Activated T-helper 1 cell treated with anti-CD3 and anti-CD28 coated beads, Interleukin-2, amount 50 U/mL, for 16 hours (primary cell): ENCODE measurements at places on chromosomes 5 and 9.
A peak's percentile ranks its signal among the peaks of the same experiment; 100 is the strongest.

DNA sequence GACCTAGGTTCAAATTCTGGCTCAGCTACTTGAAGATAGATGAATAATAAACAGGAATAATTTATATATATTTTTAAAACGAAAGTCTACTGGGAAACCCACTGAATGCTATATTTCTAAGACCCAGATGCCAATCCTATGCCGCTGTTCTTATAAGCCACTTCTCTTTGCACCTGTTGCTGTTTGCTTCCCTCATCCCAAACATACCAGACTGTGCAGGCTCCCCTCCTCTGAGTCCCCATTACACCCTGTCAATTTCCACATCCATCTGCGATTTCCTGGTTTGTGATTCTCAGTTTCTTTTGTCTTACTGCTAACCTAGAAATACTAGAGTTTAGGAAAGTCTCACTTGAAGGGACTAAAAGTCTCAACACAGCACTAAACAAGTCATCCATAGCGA lies 92.8 kb upstream of the CAST start:
- DNase-seq, result no peak

DNA sequence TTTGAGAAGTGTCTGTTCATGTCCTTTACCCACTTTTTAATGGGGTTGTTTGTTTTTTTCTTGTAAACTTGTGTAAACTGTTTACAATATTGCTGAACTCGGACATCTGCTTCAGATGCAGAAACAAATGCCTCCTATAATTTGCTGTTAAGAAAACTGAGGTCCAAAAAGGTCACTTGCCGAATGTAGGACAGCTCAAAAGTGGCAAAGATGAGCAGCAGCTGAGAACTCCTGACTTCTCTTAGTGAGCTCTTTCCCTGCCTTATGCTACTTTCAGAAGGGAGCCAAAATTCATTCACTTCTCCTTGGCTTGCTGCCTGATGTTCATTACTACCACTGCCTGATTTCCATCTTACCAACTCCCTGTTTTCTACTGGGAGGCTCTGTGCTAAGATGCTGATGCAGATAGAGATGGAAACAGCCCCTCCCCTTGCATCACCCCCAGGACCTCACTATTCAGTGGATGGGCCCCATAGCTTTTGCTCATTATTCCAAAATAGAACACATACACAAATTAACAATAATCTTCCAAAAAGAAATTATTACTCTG lies 60.1 kb downstream of the SEMA6A start:
- no peak for DNase-seq

- no peak for DNase-seq
Observed at GRCh38 chr5:37900692-37901091, 60.9 kb upstream of the GDNF start.

DNA sequence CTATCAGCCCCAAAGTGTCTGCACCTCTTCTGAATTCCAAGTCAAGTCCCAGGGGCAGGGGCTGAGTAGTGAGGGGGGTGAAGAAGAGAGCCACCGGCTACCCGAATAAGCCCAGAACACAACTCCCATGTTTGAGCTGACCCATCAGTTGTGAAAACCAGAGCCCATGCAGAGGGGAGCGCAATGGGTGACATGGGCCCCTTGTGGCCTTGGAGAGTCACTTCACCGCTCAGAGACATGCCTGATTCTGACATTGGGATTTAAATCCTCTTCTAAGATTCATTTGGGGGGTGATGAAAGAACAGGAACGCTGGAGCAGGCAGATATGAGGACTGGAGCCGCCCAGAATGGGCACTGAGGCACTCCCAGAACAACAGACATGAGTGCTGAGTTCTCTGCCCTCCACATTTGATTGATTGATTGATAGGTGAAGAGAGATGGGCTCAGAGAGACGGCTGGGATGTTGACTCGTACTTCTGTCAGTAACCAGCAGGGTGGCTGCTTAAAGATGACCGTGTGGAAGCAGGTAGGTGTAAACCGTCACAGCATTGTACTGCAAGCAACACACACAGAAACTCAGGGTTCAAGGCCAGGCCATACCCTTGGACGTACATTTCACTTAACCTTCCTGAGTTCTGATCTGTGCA lies 74.3 kb downstream of the GPR21 start:
- no peak for DNase-seq

- no peak for DNase-seq
Observed at GRCh38 chr5:139117342-139117884, 80.8 kb downstream of the SIL1 start.

DNA sequence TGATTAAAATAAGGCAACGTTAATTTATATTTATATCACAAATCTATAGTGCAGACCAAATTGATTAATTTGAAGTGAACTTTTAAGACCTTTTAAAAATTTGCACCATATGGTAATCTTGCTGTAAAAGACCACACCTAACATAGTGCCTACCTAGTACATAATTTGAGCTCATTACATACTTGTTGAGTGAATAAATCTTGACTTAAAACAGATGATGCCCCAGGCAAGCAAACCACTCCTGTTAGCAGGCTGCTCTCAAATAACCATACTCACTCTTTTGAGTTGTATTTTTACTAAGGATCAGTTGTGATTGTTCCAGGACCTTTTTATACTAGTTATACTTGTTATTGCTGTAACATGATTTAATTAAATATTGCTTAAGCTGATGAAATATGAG lies 27.2 kb downstream of the CMYA5 start:
- no peak for DNase-seq

GRCh38 chr5:111075520-111075919 lies 4.0 kb downstream of the TSLP start:
- DNase-seq, result no peak

GRCh38 chr9:83208065-83208850 lies 145.3 kb upstream of the RASEF start:
- DNase-seq, result no peak

DNA sequence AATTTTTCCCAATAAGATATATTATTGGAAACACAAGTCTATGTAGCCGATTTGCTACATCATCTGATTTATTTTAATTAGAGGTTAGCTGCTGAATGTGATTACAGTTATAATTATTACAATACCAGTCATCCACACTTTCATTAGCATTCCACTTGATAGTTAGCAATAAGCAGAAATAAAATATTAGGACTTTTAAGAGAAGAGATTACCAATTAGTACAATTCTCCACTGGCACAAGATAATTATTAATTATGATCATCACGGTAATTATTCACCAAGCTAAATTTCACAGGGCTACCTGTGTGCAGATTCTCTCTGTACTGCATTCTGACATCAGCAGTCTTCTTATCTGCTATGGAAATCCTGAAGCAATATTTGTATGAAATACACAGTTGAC lies 474.7 kb downstream of the TLE4 start:
- no peak for DNase-seq

- no peak for DNase-seq
Observed at GRCh38 chr9:118529624-118530214, 825.5 kb downstream of the TLR4 start.

DNA sequence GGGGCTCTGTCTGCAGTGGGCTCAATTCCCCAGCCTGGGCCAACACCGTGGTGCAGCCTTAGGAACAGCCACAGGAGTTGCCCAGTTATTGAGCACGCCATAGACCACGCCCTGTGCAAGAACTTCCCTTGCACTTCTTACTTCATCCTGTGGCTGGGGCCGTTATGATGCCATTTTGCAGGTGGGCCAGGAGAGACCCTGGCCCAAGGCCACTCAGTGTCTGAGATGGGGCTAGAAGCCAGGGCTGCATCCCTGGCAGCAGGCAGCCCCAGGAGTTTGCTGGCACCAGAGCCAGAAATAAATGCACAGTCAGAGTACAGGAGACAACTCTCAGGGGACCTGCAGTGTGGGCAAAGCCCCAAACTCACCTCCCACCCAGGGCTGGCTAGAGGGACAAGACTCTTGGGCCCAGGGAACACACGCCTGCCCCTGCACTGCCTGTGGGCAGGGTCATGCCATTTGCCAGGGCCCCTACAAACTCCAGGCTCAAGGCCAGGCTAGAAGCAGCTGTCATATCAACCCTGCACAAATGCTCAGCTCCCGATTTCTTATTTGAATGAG lies 6.7 kb downstream of the CORO2A start:
- no peak for DNase-seq

DNA sequence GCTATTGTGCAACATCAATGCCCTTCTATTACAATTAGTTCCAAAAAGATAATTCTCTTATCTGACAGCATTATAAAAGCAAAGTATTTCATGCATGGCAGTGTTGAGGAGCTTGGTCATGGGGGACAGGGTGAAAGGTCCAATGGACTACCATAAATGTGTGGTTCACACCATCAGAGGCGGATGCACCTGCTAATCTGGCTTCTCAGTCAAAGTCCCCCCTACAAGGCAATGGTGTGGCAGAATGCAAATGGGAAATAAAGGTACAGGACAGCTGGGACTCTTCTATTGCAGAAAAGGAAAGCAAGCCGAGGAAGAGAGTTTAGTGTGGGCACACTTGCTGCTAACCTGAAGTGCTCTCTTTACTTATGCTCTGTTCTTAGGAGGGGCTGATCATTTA lies 369.1 kb downstream of the NDUFS4 start:
- no peak for DNase-seq

- no peak for DNase-seq
Observed at GRCh38 chr5:141084487-141084989, 9.9 kb upstream of the PCDHB2 start.

- no peak for DNase-seq
Observed at GRCh38 chr9:108744641-108745040, 111.1 kb downstream of the ACTL7B start.

DNA sequence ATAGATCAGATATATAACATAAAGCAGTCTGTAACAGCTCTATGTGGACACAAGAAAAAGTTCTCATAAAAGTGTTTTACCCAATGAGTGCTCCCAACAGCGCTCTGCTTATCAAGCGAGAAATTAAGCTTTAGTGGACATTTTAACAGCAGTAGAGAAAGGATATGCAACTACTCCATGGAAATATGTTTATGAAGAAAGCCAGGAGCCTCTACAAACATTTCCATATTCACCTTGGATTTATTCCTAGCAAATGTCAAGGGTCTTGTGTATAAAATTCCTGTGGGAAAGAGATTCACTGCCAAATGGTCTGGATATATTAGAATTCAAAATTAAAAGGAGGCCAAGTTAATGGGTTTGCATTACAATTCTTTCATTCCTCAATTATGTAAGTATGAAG lies 66.5 kb downstream of the DTWD2 start:
- DNase-seq, result no peak

GRCh38 chr5:88847420-88847819 lies 35.6 kb downstream of the MEF2C start:
- DNase-seq, result no peak

GRCh38 chr5:143499480-143500114 lies 96.1 kb upstream of the NR3C1 start:
- DNase-seq, result no peak

DNA sequence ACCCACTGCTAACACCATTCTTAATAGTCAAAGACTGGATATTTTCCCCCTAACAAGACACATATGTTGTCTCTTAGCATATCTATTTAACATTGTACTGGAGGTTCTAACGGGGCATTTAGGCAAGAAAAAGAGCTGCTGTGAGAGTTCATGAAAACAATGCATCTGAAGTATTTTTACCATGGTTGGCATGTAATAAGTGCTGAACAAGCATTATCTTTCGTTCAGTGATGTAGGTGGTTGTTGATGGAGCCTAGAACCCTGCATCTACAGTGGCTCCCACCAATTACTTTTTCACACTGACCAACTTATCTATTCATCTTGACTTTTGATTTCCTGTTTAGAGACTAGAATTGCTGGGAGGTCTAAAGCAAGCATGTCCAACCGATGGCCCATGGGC lies 12.8 kb downstream of the B4GALT1 start:
- DNase-seq, result no peak

- no peak for DNase-seq
Observed at GRCh38 chr9:107635101-107635802, 145.7 kb upstream of the KLF4 start.

DNA sequence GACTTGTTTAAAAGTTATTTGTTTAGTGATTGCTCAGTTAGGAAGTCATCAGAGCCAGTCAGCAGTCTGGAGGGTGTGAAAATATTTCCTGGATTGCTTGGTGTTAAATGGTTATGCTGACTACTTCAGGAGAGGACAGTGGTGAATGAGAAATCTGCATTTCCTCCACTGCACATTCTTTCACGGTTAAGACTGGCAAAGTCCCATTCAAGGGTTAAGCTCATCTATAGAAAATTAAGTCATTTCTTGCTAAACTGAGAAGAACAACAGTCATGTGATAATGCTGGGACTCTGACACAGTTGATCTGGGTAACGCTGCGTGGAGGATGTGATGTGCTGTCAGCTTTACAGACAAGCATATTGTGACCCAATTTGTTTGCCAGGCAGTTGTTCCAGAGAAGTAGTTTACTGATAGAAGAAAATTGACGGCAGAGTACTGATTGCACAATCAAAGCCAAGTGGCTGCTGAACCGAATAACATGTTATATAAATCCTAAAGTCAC lies 80.4 kb downstream of the GRAMD2B start:
- DNase-seq, result no peak

DNA sequence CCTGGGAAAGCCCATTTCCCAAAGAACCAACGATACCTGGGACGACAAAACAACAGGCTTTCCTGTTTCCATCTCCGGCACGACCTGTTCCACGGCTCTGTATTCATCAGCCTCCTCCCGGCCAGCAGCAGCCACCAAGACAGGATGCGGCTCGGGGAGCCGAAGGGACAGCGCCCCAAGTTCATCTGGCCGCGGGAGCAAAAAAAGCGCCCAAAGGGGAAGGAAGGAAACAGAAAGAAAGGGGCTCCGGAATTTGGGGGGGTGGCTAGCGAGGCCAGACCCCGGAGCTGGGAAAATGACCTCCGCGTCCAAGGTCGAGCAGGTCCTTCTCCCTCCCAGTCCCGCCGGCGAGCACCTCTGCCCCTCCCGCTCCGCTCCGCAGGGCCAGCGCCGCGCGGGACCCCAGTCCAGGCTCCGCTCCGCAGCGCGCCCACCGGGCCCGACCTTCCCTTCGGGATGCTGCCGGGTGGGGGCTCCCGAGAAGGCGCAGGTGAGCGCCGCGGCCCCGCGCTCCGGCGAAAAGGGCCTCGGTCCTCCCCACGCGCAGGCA lies 608 bp downstream of the ELOVL7 start:
- no peak for DNase-seq

DNA sequence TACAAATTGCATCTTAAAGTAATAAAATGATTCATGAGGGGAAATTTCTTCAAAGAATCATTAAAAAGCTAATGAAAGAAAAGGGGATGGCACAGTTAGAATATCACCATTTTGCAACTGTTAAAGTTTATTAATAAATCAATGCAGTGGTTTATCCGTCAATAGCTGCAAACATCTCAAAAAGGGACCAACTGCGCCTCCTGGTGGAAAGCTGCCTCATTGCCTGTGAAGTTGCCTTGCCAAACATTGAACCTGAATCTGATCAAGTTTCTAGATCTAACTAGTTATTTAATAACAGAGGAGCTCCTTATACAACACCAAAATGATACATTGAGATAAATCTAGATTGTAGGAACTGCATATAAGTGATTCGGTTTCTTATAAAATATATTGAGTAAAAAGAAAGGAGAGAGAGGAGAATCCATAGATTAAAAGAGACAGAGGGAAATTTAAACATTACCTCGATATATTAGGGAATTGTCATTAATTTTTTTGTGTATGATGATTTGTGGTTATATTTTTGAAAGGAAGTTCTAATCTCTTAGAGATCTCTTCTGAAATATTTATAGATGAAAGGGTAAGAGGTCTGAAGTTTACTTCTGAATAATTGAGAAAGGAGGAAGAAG lies 6.9 kb upstream of the NDUFB6 start:
- peak; percentile 62 for DNase-seq
